CD4-positive, alpha-beta T cell treated with Interleukin-21 for 1 hour (primary cell): ENCODE measurements at places on chromosomes 4 and X.

DNA sequence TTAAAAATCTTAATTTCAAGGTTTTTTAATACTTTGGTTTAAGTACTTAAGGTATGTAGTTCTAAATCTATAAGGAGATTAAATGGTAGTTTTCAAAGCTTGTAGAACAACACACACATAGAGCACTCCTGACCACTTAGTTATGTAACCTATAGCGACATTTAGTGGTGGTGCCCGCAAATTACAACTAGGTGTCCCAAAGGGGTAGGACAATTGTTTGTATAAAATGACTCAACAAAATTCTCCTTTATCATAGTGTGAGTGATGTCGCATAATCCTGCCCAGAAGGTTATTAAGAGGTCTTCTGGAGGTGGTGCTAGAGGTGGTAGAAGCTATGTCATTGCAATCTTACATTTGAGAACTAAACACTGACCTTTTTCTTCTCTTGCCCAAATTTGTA is 373.0 kb upstream of the RASGEF1B start:
- DNase-seq: peak; percentile 81

DNA sequence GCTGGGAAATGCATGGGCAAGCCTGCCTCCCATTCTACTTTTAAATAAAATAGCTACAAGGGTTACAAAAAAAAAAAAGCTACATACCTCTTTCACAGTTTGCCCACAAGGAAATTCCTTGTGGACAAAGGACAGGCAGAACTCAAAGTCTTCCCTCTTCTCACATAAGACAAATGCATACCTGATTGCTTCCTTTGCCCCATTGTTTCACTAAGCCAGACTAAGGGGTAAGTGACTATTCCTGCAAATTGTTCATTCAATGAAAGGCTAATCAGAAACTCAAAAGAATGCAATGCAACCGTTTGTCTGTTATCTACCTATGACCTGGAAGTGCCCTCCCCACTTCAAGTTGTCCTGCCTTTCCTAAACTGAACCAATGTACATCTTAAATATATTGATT is 780.6 kb downstream of the FAM133A start:
- no peak for DNase-seq

DNA sequence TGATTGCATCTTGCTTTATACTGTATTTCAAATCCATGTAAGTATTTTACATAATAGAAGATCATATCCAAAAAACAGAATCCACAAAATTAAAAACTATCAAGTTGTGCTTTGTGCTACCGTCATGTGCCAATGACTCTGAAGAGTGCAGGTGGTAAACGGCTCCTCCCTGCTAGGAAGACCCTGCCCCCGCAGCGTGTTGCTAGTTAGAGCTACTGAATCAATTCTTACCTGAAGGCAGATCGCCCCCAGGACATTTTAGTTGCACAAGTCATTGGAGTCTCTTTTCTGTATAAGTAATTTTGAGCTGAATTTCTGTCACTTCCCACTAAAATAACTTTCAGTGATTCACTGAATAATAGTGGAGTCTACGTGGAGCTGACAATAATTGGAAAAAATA is 599.5 kb upstream of the ZFP42 start:
- no peak for DNase-seq

GRCh38 chr4:140071806-140072205 is 82.2 kb downstream of the MAML3 start:
- DNase-seq: peak; percentile 58

GRCh38 chr4:39043058-39043860 is 11.1 kb upstream of the TMEM156 start:
- DNase-seq: no peak

- DNase-seq: peak; percentile 14
These were observed 499 bp downstream of the CYP2U1 start for GRCh38 chr4:107931775-107932321.

DNA sequence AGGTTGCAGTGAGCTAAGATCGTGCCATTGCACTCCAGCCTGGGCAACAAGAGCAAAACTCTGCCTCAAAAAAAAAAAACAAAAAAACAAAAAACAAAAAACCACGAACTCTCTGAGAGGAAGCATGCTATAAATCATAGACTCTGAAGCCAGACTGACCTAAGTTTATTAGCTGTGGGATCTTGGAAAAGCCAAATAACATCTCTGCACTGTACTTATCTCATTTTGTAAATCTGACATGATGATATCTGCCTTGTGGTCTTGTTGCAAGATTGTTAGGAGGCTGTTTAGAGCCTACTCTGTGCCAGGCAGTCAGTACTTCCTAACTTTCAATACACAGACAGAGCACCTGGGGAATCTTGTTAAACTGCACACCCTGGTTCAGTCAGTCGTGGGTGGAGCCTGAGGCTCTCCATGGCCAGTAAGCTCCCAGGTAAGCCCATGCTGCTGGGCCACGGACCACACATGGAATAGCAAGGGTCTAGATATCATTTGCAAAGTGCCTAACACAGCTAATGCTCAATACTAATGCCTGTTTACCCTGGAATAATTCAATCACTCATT is 107.6 kb upstream of the SMIM10 start:
- no peak for DNase-seq

DNA sequence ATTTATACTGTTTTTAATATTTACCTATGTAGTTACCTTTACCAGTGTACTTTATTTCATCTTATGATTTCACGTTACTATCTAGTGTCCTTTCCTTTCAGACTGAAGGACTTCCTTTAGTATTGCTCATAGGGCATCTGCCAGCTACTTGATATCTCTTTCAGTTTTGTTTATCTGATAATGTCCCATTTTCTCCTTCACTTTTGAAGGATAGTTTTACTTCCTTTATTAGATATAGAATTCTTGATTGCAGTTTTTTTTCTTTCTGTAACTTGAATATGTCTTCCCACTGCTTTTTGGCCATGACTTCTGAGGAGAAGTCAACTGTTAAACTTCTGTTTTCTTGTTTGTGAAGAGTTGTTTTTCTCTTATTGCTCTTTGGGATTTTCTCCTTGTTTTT is 69.4 kb upstream of the MAGED1 start:
- no peak for DNase-seq

- DNase-seq: no peak
These were observed 207.1 kb upstream of the NHS start for GRCh38 chrX:17167915-17168314.

DNA sequence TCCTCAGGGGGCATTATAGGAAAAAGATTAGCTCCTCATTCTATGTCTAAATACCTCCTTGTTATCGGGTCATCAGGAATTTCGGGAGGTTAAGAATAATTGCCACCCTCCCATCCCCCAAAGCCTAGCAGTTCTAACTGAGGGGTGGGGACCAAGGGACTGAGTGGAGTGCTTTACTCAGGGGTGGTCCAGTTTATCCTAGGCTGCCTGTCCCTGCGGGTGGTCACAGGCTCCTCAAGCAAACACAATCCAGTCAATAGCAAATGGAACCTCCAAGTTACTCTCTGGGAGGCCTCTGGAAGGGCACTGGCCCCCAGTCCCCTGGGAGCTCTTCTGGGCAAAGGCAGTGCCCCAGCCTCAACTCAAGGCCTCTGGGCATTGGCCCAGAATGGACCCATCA is 6.7 kb downstream of the ELF4 start:
- DNase-seq: no peak

DNA sequence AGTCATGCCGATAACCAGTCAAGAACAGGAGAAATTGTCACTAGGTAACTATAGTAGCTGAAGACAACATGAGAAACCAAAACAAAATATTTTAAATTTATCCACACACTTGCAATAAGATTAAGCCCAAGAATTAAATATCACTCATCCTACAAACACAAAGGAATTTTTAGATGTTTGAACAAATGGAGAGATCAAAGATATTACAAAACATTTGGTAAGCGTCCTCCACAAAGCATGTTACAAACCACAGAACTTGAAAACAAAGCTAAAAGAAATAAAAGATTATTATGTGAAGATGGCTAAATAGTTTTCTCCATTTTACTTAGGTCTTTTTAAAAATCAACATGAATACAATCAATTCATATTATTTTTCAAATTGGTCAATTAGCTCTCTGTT is 631.9 kb upstream of the INTU start:
- no peak for DNase-seq

DNA sequence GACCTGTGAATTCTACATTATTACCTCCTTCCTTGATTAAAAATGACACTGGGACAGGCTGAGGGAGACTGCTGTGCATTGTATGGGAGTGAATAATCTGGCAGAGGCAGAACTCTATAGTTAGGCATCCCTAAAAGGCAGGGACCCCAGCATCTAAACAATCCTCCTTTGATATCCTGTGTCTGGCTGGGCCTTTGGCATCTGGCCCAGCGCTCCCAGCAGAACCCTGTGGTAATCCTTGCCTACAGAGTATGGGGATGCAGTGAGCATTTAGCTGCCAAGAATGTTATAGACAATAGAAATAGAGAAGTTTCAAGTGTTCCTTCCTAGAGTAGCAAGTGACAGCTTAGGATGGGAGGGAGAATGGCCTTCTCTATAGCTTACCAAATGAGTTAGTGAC is 38.5 kb downstream of the ZCCHC12 start:
- no peak for DNase-seq

GRCh38 chr4:85772470-85772869 is 297.5 kb downstream of the ARHGAP24 start:
- DNase-seq: no peak

- DNase-seq: no peak
These were observed 38.1 kb upstream of the ARSH start for GRCh38 chrX:2967998-2968909.

- no peak for DNase-seq
These were observed 6.8 kb downstream of the PTCHD1 start for GRCh38 chrX:23341452-23341851.

DNA sequence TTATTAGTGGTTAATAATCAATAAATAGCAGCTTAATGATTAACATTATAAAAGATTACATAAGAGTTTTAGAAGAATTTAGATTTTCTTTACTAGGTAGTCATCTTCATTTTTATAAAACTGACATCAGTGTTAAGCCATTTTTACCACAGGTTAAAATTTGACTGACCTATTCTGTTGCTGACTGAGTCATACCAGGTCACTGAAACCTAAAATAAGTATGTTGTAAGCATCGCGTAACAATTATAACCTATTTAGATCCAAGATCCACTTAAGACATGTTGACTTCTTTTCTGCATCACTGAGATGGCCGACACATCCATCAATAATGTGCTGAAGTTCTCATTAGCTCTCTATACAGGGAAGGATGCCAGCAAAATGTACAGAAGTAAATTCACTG is 36.7 kb downstream of the ARX start:
- no peak for DNase-seq

- no peak for DNase-seq
These were observed 100.7 kb upstream of the AMOT start for GRCh38 chrX:112941209-112941837.

DNA sequence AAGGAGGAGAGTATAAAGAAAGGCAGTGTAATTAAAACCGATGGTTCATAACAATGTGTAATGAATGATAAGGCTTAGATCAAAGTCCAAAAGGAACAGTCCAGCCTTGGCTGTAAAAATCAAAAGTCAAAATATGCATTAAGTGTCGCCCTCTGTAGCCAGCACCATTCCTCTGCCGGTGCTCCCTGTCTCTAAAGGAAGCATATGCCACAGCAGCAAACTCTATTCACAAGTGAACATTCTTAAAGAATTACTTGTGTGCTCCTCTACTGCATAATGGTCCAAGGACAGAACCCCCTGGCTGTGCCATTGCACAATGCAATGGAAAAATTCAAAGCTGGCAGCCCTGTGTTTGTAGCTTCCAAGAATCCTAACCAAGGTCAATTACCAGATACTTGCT is 16.3 kb upstream of the MBNL3 start:
- DNase-seq: no peak

DNA sequence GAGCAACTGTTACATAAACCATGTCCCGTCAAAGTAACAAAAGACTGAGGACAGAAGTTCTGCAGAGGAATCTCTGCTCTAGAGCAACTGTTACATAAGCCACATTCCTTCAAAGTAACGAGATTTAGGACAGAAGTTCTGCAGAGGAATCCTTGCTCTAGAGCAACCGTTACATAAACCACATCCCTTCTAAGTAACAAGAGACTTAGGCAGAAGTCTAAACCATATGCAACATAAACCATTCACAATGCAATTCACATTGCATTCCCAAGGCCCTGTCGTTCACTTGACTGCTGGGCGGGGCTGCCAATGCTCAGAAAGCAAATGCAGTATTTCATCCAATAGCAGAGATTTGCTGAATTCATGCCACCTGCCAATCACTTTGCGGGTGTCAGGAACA is 124.4 kb upstream of the PUDP start:
- no peak for DNase-seq

GRCh38 chr4:3177905-3178304 is 71.1 kb upstream of the MSANTD1 start:
- DNase-seq: no peak

DNA sequence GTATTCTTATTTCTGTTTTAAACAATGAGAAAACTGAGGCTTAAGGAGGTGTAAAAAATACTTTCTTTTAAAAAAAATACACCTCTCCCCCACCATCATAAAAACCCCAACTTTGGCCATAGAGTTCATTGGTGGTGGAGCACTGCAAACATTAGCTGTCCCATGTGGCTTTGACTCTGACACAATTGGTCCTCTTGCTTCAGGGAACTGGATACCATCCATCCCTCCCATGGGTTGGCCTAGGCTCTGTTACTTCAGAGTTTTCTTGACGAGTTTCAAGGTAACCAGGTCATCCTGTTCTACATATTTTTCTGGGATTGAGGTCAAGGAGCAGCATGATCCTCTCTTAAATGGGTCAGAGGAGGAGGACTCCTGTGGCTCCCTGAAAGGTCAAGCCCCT is 50.5 kb downstream of the TMEM164 start:
- no peak for DNase-seq

DNA sequence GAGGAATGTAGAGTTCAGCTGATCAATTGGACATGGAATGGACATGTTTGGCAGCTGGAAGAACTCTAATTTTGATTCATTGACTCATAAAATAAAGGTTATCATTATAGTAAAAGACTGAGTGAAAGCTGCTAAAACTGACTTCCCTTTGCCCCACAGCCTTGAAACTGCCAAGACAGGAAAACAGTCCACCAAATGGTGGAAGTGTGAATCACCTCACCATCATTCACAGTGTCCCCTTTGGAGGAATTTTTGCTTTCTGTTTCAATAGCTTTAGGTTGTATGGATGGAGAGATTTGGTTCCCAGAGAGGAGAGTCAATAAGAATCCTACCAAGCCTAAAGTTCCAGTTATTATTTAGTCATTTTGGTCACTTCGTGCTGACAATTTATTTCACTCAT is 20.8 kb upstream of the FREM3 start:
- DNase-seq: no peak

- DNase-seq: no peak
These were observed 234.3 kb downstream of the ZNF674 start for GRCh38 chrX:46310815-46311497.

GRCh38 chr4:37891260-37892159 is 626 bp downstream of the TBC1D1 start:
- DNase-seq: peak; percentile 65

DNA sequence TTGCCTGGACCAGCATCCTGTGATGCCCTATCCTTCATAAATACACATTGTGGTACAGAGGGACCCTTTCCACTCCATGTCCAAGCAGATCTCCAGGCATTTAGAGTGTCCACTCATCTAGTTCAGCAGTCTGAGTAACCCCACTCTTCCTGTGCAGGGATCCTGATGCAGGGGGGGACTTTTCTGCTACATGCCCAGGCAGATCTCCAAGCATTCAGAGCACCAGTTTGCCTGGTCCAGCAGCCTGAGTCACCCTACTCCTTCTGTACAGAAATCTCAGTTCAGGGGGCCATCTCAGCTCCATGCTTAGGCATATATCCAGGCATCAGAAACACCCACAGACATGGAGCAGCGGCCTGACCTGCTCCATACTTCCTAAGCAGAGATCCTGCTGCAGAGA is 1089.8 kb downstream of the FAT4 start:
- no peak for DNase-seq
